ENCODE measurements at places on chromosomes 2 and 18.
A peak's percentile ranks its signal among the peaks of the same experiment; 100 is the strongest.

- DNase-seq, result no peak
Measured at GRCh38 chr2:98387478-98387877, 41.2 kb downstream of the CNGA3 start.

GRCh38 chr2:200056105-200056504, 100.7 kb downstream of the MAIP1 start:
- DNase-seq, result no peak

- DNase-seq, result no peak
Measured at GRCh38 chr18:37508207-37508606, 57.4 kb downstream of the CELF4 start.

DNA sequence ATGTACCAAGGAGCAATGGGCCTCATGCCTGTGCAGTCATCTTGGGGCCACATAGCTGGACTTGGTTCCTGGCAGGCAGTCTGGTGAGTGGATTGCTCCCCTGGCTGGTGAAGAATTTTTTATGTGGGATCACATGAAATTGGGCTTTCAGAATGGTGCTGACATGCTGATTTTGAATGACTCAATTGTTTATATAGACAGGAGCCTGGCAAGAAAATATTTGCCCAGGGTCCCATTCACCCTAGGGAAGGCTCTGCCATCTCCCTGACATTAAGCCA, 266.9 kb downstream of the DYSF start:
- DNase-seq, result no peak

DNA sequence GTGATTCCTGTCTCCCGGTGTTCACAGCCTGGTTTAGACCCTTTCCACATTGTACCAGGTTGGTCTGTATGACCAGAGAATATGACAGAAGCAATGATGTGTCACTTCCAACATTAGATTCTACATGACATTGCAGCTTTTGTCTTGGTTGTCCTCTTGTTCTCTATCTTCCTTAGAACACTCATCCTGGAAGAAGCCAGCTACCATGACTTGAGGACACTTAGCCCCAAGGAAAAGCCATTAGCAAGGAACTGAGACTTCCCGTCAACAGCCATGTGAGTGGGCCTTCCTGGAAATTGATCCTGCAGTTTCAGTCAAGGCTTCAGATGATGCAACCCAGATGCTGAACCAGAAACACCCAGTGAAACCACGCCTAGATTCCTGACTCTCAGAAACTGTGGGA, 143.3 kb downstream of the MREG start:
- peak; percentile 28 for DNase-seq

DNA sequence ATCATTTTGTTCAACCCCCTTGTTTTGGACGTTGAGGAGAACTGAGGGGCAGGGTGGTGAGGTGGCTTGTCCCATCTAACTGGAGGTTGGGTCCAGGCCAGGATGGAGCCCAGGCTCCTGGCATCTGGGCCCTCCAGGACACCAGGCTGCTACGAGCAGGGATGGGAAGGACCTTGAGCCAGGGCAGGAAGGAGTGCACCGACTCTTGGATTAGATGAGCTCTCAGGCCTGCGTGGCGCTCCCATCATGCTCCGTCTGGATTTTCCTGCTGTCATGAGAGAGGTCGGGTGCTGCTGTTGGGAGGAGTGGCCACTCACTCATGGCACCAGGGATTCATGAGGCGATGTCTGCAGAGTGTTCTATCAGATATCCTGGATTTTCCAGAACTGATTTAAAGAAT, 18.3 kb upstream of the ALLC start:
- DNase-seq, result no peak

DNA sequence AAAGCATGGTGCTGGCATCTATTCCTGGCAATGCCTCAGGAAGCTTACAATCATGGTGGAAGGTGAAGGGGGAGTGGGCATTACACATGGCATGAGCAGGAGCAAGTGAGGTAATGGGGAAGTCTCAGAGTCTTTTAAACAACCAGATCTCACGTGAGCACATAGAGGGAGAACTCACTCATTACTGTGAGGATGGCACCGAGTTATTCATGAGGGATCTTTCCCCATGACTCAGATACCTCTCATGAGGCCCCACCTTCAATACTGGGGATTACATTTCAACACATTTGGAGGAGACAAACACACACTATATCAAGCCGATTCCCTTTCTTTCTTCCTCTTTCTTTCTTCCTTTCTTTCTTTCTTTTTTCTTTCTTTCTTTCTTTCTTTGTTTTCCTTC, 47.9 kb upstream of the FANCL start:
- DNase-seq, result no peak

DNA sequence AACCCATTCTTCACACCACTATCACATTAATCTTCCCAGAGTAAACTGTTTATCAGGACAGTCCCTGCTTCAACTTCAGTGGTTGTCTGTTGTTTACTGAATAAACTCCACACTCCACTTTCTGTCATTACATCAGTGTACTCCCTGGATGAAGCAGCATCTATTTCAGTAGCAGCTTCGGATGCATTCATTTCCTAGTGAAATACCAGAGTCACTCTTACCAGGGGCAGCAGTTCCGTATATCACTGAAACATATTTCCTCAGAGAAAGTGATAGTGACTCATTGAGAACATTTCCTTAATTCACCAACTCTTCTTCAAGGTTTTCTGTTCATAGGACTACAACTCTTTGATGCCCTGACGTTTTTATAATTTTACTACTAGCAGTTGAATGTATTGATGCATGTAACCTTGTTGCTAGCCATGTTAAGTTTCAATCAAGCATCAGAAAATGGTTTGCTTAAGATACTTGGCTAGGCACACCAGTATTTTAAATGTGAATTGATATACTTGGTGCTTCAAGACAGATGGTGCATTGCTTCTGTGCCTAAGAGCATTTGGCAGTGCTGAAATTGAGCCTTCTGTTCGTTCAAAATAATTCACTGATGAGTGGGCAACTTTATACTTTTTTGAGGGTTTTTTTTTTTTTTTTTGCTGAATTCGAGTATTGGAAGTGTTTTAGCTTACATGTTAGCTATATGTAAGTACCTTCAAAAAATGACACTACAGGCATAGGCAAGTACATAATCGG, 92.3 kb downstream of the UBE2E3 start:
- DNase-seq, result no peak

- DNase-seq, result no peak
Measured at GRCh38 chr2:193749485-193749884, 1554.8 kb upstream of the TMEFF2 start.

- DNase-seq, result peak; percentile 36
Measured at GRCh38 chr18:5895299-5895875, at the start of gene TMEM200C. TSS of gene TMEM200C (minus strand) at chr18:5895522. CDS start at chr18:5892063, 3,459 bp downstream.

- no peak for DNase-seq
Measured at GRCh38 chr2:233600386-233600785, 17.0 kb upstream of the UGT1A8 start.

DNA sequence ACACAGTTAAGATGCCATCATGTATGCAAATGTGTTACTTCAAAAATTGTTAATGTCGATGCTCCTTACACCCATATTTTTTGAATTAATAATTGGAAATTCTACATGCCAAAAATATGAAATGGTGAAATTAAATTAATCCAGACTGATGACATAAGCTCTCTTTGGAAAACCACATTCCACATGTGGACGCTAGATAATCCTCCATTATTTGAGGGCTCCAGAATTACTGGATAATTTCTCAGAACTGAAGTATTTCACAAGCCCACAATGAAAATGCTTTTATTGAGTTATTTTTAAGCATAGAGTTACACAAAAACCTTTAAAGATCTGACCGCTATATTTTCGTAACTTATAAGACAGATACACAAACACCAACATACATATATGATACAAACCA, 47.8 kb downstream of the FARSB start:
- no peak for DNase-seq

GRCh38 chr2:213691351-213691750, 407.1 kb downstream of the SPAG16 start:
- DNase-seq, result no peak

DNA sequence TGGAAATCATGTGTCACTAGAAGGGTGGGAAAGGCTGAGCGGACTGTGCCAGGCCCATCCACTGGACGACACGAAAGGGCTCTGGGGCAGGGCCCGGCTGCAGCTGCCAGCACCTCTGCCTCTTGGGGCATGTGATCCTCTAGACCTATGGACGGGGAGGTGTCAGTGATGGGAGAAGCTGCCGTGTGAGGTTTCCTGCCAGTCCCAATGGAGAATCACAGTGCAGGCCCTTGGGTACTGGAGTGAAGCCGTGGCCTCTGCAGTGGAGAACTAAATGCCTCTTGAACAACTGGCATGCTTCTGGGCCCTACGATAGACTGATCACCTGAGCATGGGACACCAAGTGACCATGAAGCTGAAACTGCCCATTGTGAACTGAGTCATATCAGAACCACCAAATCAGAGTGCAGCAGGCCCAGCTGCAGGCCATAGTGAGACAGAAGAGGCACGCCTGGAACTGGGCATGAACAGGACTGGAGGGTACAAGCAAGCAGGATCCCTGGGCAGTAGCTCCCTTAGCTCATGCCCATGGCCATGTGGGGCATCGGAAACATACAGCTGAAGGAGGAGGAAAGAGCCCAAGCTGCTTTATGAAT, 18.8 kb upstream of the RHOB start:
- DNase-seq, result no peak

- no peak for DNase-seq
Measured at GRCh38 chr2:193476171-193476800, 1281.6 kb upstream of the TMEFF2 start.

DNA sequence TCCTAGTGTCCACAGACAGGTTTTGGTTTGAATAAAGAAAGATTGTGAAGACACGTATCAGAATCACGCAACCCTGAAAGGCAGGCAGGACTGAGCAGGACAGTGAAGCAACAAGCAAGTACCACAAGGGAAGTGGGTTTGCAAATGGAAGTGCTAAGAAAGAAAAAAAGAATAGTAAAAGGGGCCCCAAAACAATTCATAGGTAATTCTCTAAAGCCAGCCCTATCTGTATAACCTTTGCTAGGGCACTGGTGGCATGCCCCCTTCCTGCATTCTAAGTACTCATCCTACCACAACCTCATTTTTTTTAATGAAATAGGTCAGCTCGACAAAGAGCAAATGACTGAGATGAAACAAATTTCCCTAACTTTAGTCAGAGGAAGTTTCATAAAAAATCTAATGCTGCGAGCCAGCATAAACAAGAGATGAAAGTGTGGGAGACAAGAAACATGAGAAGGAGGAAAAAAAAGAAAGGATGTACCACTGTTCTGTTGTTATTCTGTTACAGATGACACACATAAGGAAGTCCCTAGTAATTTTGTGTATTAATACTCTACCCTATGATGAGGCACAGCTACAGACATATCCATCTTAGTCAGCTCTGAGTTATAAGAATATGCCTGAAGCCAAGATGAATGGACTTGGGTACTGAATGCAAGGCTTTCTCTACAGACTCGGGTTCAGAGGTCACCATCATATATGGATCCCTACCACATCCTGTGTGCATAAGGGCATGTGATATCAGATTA, 32.2 kb downstream of the IKZF2 start:
- no peak for DNase-seq

GRCh38 chr18:24741321-24741720, 280.9 kb downstream of the HRH4 start:
- no peak for DNase-seq

DNA sequence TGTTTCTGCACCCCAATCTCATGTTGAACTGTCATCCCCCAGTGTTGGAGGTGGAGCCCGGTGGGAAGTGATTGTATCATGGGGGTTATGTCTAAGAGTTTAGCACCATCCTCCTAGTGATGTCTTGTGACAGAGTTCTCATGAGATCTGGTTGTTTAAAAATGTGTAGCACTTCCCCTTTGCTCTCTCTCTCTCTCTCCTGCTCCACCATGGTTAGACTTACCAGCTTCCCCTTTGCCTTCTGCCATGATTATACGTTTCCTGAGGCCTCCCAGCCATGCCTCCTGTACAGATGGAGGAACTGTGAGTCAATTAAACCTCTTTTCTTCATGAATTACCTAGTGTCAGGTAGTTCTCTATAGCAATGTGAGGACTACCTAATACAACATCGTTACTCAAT, 396.9 kb upstream of the LRATD1 start:
- no peak for DNase-seq

DNA sequence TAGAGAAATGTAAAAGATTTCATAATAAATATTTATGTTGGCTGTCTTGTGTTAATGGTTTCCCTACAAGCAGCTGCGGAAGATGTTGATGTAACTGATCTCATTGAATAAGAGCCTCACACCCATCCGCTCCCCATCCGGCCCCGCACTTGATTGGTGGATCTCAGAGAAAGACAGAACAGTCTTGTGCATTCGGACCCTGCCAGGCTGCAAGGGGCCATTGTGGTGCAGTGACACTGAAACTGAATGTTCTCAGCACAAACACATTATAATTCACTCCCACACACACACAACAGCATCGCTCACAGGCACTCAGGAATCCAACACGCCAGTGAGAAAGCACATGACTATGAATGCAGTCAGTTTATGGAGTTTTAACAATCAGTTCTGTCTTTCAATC, 47.8 kb downstream of the PRELID3A start:
- no peak for DNase-seq

DNA sequence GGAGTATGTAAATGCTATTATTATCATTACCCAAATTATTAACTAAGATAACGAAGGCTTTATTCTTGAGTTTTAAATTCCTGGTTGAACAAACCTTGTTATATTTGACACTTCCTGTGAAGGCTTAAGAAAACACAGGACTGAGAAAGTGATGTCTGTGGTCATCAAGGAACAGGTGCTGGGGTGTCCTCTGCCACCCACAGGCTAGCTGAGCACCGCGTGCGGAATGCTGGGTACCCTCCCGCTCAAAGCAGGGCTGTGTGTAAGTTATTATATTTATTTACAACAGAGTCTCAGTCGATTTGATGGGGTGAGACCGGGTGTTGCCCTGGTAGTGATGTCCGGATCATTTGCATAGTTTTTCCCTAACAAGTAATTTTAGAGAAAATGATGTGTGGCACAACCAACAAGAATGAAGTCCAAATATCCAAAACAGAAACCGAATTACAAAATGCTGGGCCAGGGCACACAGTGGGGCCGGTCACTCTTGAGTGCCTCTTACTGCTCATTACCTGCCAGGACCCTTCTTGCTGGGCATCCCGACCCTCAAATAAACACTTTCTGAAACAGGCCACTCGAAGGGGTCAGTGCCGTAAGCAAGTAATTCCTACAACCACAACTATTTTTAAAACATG, 49.2 kb downstream of the TMEM18 start:
- DNase-seq, result no peak

DNA sequence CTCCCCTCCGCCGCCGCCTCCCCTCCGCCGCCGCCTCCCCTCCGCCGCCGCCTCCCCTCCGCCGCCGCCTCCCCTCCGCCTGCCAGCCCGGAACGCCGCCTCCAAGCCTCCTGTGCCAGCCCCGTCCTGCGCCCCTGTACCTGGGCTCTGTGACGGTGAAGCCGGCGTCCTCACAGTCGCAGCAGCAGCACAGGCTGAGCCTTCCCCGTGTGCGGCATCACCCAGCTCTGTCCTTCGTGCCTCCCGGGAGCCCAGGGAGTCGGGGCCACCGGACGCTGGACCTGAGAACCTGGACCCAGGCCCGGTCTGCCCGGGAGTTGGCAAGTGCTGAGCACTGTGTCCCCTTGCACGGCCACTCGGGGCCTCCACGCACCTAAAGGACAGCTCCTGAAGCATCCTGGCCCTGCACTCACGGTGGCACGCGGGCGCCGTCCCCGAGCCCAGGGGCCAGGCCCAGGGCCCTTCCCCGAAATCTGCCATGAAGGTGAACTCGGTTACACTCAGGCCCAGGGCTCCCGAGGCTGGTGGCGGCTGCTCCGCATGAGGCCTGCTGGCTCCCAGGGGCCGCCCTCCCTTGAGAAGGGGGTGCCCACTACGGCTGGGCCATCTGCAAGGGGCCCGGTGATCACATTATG, 32.9 kb downstream of the RTP5 start:
- DNase-seq, result no peak

All from hindlimb muscle (tissue), 1 donor.